ENCODE measurements at places on chromosomes 12 and 14.

- DNase-seq, result no peak
Observed at GRCh38 chr14:89408907-89409700, 7.9 kb downstream of the FOXN3 start.

DNA sequence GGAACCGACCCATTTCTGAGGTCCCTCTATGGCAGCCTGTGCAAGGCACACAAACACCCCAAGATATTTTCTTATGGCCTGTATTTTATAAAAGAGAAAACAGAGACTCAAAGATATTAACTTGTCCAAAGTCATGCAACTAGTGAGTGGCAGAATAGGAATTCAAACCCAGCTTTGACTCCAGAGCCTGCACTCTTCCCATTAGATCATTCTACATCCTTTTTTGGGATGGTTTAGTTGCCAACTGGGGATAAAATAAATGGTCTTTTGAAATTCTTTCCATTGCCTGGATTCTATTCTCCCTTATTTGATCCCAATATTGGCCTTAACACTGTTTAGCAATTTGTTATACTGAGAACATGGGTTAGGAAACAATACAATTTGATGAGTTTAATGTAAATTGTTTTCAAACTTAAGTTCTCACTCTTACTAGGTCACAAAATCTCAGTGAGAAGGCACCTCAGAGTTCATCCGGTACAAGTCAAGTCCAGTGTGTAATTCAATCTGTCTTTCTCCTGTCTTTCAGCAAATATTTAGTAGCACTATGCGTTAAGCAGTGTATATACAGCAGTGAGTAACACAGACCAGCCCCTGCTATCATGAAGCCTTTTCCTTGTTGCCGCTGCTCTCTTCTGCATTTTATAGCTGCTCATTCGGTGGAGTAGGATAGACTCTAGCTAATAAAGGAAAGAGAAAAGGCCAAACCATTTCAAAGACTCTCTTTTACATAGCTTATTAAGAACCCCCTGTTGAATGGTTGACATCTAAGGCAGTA lies 162.1 kb upstream of the IFNG-AS1 start:
- DNase-seq, result no peak

DNA sequence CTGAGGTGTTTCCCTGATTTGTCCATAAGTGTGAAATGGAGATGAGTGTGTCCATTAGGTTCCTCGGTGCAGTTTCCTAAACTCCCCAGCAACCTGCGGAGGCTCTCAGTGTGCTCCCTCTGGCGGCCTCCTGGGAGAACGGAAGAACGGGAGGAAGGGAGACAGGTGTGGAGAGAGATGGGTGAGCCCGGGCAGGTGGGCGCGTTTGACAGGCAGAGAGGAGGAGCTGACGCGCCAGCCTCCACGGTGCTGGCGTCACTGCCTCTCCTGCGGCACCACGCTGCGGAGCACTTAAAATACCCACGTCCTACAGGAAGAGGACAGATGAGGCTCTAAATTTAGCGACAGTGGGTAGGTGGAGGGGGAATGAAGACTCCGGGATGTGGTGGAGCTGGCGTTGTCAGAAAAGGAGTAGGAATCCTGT lies 26.8 kb upstream of the PEX5 start:
- peak; percentile 35 for DNase-seq

GRCh38 chr14:64673748-64674147 lies 30.5 kb upstream of the PLEKHG3 start:
- no peak for DNase-seq

- no peak for DNase-seq
Observed at GRCh38 chr12:29086325-29087271, 62.5 kb upstream of the FAR2 start.

DNA sequence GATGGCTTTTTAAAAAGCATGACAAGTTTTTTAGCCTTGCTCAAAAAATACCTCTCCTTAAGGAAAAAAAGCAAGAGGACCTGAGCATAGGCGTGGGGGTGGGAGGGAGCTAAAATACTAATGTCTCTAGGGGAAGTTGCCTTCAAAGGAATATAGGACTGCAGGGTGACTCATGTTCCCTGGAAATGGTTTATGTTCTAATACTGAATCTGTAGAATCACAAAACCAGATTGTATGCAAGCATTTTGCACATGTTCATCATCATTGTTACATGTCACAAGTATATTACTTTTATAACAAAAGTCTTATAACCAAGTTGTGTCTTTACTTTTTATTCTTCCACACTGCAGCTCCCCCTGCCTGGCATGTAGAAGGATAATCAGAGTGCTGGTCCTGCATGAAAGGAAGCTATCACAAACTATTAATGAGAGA lies 36.6 kb downstream of the GPR135 start:
- no peak for DNase-seq

- no peak for DNase-seq
Observed at GRCh38 chr12:12726555-12727093, 9.5 kb downstream of the CDKN1B start.

- DNase-seq, result no peak
Observed at GRCh38 chr12:2616763-2617162, 178.0 kb upstream of the FKBP4 start.

- no peak for DNase-seq
Observed at GRCh38 chr12:4289231-4289878, 15.8 kb downstream of the CCND2 start.

DNA sequence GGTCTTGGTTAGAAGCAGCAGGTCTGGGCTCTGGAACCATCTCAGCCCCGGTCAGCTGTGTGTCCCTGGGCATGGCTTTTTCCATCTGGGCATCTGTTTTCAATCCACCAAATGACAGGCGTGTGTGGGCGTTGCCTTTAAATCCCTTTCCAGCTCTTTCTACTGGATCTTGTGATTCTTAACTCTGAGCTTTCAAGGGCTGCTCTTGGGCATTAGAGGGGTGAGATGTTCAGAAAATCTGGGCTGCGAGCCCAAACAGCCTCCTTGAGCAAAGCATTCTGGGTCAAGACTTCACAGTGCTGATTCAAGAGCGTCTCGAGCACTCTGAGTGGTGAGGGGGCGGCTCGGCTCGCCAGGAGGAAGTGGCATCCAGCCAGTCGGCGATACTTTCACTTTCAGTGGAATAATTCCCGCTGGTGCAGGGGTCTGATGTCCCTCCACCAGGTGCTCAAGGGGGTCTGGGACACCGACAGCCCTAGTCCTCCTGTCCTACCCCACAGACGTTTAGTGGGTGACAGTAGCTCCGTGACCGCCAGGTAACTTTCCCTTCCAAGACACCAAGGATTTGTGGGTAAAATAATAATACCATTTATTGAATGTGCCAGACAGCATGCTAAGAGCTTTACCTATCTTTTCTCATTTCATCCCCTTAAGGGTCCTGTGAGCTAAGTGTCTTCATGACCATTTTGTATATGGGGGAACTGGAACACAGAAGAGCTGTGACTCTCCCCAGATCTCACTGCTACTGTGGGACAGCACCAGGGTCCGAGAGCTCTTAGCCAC lies 114.0 kb downstream of the PLXNC1 start:
- peak; percentile 76 for DNase-seq

- no peak for DNase-seq
Observed at GRCh38 chr12:90188857-90189256, 480.2 kb upstream of the ATP2B1 start.

GRCh38 chr12:31837913-31838312 lies 109.1 kb upstream of the AMN1 start:
- DNase-seq, result no peak

DNA sequence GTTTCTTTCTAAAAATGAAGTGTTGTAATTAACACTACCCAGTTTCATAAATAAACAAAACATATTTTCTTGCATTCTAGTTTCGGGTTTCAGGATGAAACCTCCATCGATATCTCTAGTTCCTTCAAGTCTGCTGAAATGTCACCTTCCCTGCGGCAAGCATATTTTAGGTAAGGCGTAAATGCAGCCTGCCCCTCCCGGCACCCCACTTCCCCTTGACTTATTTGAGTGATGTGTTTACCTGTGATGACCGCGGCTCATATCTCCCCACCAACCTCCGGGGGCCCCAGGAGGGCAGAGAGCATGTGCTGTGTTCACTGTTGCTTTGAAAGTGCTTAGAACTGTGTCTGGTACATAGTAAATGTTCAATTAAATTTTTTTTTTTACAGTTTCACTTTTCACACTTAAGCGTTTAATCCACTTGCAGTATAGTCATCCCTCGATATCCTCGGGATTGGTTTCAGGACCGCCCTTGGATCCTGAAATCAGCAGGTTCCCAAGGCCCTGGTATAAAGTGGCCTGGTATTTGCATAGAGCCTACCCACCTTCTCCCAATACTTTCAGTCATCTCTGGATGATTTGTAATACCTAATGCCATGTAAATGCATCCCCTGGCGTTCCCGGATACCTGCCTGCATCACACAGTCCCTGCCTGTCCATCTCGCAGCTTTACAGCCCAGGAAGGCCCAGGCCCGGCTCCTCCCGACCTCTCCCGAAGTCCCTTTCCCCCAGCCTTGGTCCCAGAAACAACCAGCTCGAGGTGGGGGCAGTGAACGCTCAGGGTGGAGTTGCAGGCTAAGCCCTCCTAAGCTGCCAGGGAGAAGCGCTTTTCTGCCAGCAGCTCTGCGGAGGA lies 40.2 kb upstream of the FBRSL1 start:
- peak; percentile 78 for DNase-seq

- DNase-seq, result peak; percentile 29
Observed at GRCh38 chr12:50542448-50542847, 37.7 kb downstream of the DIP2B start.

- peak; percentile 59 for DNase-seq
Observed at GRCh38 chr12:40192704-40193255, 32.0 kb upstream of the LRRK2 start.

- DNase-seq, result peak; percentile 31
Observed at GRCh38 chr12:125402874-125403789, 337.9 kb downstream of the AACS start.

GRCh38 chr12:57993030-57993429 lies 51.7 kb downstream of the ATP23 start:
- DNase-seq, result no peak

DNA sequence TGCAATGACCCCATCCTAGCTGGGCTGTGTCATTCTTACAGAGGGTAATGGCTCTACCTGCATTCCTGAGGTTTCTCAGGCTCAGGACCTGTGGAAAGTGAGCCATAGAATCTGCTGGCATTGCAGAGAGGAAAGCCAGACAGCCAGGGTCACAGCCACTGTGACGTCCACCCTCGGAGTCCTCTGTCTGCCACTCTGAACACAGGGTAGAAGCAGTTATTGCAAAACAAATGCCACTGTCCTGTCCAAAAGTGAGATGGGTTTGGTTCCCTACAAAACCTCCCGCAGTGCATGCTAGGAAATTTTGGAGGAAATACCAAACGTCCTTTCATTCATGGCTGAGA lies 37.8 kb downstream of the TNFAIP2 start:
- no peak for DNase-seq

GRCh38 chr12:123986374-123986965 lies 13.5 kb downstream of the ZNF664 start:
- no peak for DNase-seq

DNA sequence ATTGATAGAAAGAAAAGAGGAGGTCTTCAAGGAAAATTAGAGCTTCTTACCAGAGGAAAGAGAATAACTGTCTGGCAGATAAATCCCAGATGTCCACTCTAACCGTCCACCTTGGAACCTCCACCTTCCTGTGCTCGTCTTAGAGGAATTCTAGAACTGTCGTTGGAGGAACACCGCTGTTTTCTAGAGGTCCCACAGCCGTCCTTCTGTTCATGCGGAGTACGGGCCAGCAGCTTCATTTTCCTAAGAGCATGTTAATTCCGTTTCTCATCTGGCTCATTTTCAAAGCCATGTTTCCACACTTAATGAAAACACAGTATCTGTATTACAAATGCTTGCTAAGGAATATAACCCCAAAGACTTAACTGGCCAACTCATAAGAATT lies 107.9 kb upstream of the ESRRB start:
- DNase-seq, result no peak

DNA sequence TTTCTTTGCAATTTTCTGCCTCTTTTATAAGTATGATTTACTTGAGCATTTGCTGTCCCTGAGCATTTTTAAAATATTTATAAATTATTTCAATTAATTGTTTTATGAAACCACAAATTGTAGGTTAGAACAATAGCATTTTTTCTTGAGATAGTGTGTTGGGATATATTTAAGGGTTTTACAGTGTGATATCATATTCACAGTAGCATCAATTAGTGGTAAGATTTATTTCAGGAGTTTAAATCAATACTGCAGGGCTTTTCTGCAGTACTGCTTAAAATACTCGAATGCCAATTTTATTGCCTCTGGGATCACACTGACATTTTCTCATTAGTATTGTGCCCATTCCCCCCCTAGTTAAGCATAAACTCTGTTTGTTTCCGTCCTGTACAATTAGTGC lies 82.2 kb downstream of the BHLHE41 start:
- DNase-seq, result no peak

GRCh38 chr12:107400686-107401447 lies 284.7 kb upstream of the PWP1 start:
- no peak for DNase-seq

DNA sequence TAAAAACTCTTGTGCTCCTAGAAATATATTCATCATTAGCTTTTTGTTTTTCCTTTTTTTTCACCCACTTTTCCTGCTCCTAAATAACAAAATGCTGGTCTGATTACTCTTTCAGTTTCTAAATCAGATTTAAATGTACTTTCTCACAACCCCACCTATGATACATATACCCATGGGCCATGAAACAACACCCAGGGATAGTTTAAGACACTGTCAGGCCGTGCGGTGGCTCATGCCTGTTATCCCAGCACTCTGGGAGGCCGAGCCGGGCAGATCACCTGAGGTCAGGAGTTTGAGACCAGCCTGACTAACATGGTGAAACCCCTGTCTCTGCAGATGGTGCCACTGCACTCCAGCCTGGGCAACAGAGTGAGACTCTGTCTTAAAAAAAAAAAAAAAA lies 1.6 kb upstream of the NUMB start:
- DNase-seq, result no peak

DNA sequence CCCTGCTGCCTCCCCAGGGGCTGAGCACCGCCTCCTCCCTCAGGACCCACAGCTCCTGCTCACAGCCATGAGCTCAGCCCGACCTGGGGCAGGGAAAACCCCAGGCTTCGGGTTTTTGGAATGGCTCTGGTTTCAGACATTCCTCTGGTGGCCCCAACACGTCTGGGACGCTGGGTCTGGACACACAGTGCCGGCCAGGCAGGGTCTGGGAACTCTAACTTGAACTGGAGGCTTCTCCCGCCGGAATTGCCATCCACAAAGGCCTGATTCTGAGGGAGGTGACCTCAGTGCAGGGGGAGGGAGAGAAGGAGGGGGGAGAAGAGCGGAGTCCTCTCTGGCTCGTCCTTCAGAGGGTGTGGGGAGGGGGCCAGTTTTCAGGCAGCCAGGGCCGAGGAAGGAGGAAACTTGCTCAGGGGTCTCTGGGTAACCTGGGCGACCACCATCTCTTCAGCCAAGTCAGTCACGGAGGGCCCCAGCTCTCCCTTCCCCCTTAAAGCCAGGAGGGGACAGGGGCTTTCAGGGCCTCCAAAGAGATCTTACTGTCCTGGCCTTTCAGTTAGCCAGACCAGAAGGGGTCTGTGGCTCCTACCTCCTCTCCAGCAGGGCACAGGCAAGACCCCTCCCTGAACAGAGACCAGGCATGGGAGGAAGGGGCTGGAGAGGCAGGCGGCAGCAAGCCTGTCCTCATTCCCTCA lies 19.4 kb downstream of the NCKAP5L start:
- no peak for DNase-seq

DNA sequence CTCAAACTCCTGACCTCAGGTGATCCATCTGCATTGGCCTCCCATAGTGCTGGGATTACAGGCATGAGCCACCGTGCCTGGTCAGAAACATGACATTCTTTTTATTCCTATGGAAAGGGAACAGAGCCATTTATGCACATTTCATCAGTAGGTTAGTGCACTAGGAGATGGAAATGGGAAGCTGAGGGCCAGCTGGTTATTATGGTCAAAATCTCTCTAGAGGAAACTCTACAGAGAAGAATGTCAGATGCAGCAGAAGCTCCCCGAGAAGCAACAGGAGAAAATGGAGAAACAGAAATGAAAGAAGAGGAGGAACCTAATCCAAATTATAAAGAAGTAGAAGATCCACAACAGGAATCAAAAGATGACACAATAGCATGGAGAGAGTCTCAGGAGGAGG lies 2.7 kb downstream of the CFAP251 start:
- no peak for DNase-seq
